Esophagus (tissue), 2 donors: ENCODE measurements at places on chromosomes 2 and 18. TPM values are rescaled to one million over a fixed set of nuclear protein-coding genes. Genes with fewer than 3 reads are reported as not detected.

UGT1A5 gene
- 0.01 TPM for polyA plus RNA-seq

PREPL gene
- polyA plus RNA-seq, result 8.4 TPM

RAB6C gene
- 0.02 TPM for polyA plus RNA-seq

SKOR2 gene
- polyA plus RNA-seq, result not detected

CD226 gene
- polyA plus RNA-seq, result 0.15 TPM

OTOF gene
- polyA plus RNA-seq, result 0.20 TPM

PGAP1 gene
- polyA plus RNA-seq, result 1.7 TPM

DSC2 gene
- polyA plus RNA-seq, result 123 TPM

SP9 gene
- polyA plus RNA-seq, result 0.04 TPM

STON1 gene
- 5.5 TPM for polyA plus RNA-seq

KCNS3 gene
- polyA plus RNA-seq, result 3.8 TPM

HJURP gene
- 6.6 TPM for polyA plus RNA-seq

ITM2C gene
- polyA plus RNA-seq, result 4.2 TPM

TNFAIP6 gene
- polyA plus RNA-seq, result 0.51 TPM

PCARE gene
- 0.22 TPM for polyA plus RNA-seq
